ENCODE measurements at places on chromosomes 2 and 18. TPM values are rescaled to one million over a fixed set of nuclear protein-coding genes. Genes with fewer than 3 reads are reported as not detected.

DNA sequence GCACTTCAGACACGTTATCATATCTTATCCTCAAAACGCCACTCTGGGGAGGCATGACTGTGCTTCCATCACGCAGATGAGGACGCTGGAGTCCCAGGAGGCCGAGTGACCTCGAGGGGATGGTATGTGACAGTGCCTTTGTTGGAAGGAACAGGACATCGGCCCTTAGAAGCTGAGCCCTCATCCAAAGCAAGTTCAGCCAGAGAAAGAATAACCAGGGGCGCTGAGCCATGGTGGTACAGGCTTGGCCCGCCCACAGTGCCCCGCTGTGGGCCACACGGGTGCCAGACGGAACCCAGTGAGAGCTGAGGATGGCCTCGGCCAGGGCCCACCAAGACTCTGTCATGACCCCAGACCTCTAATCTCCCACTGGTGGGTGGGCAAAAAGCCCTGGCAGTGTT, 31.3 kb downstream of the HS1BP3 start:
- no peak for DNase-seq

DNA sequence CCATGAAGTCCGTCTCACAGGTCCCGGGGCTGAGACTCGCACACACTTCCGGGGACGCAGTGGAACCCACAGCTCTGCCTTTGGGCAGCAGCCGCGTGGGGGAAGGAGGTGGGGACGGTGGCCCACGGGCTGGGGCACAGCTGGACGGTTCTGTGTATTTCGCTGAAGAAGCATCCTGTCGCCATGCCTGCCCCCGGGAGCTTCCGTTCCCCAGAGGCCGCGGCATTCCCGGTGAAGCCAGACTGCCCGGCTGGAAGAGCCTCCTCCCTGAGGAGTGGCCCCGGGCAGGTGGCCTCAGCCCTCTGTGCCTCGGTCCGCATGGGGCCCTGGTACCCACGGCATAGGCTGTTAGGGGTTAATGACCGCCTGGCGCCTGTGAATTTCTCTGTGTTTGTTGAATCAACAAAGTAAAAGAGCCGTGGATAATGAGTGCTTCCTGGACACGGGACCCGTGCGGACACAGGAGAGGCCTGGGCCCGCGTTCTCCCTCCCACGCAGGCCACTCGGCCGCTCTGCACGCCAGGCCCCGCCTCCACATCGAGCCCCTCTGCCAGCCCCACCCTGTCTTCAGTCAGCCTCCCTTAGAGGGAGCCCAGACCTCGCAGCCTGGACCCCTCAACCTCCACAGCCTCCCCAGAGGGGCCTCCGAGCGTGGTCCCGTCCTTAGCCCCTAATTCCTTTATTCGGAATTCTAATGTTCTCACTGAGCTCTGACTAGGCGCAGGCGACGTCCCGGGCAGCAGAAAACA, 51.0 kb downstream of the KCNG2 start:
- no peak for DNase-seq

- DNase-seq = no peak
Measured at GRCh38 chr18:33135951-33136660, 304.4 kb downstream of the CCDC178 start.

GRCh38 chr2:3780477-3781402, 77.4 kb downstream of the DCDC2C start:
- DNase-seq = no peak

GRCh38 chr2:230842473-230842872, 22.3 kb upstream of the ITM2C start:
- no peak for DNase-seq

- DNase-seq = no peak
Measured at GRCh38 chr2:64354857-64355680, 98.9 kb upstream of the LGALSL start.

- DNase-seq = no peak
Measured at GRCh38 chr18:7071600-7071999, 46.0 kb downstream of the LAMA1 start.

- DNase-seq = peak; percentile 16
Measured at GRCh38 chr18:45680066-45680690, 43.8 kb upstream of the SLC14A1 start.

DNA sequence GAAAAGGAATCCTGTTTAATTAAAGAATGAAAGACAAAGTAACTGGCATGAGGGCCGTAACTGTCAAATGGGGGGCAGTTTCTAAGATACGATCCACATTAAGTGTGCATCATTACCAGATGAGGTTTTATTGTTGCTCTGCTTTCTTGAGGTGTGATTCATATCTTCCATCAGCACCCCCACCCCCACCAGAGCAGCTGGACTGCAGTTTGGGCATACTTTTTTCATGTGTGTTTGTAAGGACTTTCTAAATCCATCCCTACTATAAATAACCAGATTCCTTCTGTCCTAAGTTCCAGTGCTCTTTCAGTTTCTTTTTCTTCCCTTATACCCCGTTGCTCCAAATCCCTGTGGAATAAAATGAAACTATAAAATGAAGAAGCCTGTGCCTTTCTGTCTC, 142.1 kb downstream of the CDCA7 start:
- DNase-seq = no peak

- DNase-seq = no peak
Measured at GRCh38 chr18:61443081-61443725, 110.0 kb downstream of the CDH20 start.

DNA sequence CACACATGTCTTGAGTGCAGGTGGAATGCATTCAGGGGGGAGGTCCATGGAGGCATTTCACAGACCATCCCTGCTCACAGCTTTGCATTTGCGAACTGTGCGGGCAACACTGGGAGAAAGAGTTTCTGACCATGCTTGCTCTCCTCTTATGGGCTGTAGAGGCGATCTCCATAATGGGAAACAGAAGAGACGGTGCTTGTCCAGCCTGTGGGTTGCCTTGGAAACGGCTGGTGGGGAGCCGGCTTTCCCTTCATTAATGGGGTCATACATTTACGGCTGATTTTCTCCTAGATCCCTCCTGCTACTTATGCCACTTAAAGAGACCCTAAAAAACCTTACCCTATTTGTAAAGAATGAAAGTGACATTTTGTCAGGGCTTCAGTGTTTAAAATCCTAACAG, 147.4 kb downstream of the SOX11 start:
- DNase-seq = no peak

GRCh38 chr2:190822043-190822442, 58.6 kb upstream of the GLS start:
- no peak for DNase-seq

GRCh38 chr2:112168422-112169124, 30.4 kb downstream of the FBLN7 start:
- no peak for DNase-seq

DNA sequence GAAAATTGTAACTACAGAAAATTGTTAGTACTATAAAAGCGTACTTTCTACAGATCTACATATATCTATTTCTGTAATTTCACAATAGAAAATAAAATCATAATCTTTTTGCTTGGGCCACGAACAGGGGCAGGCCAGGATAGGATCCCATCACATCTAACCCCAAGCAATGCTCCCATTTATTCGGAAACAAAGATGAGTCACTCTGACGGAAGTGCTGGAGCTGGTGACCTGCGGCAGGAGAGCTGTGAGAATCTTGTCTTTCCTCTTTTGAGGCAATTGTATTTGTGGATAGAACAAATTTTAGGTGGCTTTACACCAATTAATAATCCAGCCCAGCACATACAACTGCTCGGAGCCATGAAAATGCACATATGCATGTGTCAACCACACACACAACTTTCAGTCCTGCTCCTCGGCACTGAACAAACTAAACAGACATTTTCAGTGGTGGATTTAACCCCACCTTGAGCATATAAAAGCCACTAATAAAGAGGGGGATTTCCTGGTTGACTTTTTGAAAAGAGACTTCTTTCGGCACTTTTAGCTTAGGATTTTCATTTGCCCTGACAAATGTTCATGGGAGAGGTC, 22.3 kb upstream of the INSIG2 start:
- no peak for DNase-seq

DNA sequence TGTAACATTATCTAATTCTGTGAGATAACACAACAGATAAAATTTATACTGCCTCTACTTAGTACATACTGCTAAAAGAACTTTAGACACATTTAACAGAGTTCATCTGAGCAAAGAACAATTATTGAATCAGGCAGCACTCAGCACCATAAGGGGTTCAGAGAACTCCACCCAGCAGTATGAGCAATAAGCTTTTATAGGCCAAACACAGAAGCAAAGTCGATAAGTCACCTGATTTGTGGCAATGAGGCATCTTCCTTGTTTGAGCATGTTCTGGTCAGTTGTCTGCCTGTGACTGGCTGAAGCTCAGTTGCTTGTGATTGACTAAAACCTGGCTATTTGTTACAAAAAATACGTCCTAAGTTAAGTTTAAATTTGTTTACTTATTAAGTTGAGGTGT, 746.1 kb upstream of the DDX18 start:
- no peak for DNase-seq

DNA sequence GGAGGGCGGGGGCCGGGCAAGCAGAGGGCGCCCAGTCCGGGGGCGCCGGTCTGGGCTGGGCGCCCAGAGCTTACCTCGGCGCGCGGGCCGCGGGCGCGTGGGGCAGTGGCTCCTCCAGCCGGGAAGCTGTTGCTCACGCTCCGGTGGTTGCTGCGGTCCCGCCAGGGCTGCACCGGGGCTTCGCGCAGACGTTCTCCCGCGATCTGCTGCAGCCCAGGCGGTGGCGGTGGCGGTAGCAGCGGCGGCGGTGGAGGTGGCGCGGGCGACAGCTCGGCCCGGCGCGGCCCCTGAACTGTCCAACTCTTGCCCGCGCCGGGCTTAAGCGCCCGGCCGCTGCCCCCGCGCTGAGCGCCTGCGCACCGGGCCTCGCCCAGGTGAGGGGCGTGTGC, 391 bp downstream of the ZNF385B start:
- no peak for DNase-seq

DNA sequence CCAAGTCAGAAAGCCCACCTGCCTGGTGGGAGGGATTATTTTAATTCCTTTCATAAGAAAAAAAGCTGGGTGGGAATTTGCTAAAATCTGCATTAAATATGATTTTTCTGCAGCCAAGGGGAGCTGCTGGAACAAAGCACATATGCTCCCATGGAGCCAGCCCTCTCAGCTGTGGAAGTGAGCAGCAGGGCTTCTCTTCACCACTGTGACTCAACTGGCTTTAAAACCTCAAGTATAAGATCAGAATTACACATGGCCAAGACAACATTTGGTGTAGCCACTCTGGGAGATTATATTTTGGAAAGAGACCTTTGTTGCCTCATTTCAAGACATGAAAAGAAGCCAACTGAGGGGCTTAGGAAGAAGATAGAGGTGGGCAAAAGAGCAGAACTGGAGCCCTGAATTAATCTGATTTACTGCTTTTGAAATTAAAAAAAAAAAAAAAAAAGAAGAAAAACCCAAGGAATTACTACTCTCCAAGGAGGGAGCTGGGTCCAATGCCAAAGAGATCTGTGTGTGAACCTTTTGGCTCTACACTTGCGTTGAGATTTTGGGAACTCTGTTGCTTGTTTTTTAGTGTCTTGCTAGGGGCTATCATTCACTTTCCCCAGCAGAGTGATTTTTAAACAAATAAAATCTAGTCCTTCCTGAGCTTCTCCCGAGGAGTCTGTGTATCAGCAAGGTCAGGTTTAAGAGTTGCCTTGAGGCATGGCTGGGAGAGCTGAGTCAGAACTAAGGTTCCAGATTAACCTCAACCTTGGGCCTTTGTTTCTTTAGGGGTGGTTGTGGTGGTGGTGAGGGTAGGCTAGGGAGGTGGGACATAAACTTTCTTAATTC, 6.0 kb downstream of the LHCGR start:
- no peak for DNase-seq

GRCh38 chr2:197628043-197628500, 47.3 kb downstream of the RFTN2 start:
- DNase-seq = peak; percentile 4

- no peak for DNase-seq
Measured at GRCh38 chr2:14324308-14324707, 308.2 kb upstream of the LRATD1 start.

GRCh38 chr2:227888289-227888688, 16.9 kb downstream of the DAW1 start:
- no peak for DNase-seq

DNA sequence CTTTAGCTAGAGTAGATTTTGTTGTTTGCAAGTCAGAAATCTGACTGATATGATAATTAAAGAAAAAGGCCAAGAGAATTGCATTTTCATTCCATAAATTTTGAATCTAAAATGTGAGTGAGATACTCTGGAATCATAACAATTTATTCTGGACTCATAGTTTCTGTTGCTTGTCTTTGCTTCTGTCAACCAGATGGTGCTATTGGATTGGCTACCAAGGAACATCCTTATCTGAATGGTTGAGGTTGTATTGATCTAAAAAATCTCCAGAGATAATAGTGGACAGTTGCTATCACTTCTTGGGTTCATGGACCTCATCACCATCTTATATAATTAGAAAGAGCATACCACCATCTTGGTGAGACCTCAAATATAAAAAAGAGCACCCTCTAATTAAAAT, 34.0 kb upstream of the CPS1 start:
- no peak for DNase-seq

DNA sequence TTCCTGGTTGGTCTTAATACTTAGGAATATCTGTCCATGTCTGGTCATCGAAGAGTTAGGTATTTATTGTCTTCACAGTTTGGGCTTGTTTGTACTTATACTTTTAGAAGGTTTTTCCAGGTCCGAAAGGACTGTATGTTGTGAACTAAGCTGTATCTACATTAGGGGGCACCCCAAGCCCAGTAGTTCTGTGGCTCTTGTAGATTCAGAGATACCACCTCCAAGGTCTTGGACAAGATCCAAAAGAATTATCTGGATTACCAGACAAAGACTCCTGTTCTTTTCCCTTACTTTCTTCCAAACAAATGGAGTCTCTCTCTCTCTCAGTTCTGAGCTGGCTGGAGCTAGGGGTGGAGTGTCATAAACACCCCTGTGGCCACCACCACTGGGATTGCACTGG, 328.7 kb downstream of the ZNF804A start:
- no peak for DNase-seq

Gene PTPRN
- polyA plus RNA-seq = not detected

Gene RAB27B
- polyA plus RNA-seq = 0.13 TPM

Gene CABYR
- not detected for polyA plus RNA-seq

Gene ANKRD30B
- polyA plus RNA-seq = not detected

Gene SRSF7
- polyA plus RNA-seq = 112 TPM

Gene OTOS
- polyA plus RNA-seq = not detected

Gene CFAP65
- polyA plus RNA-seq = not detected

Measured in CD14-positive monocyte (primary cell).